Activated naive CD8-positive, alpha-beta T cell treated with anti-CD3 and anti-CD28 coated beads for 36 hours (primary cell): ENCODE measurements at places on chromosomes 2 and 18. TPM values are rescaled to one million over a fixed set of nuclear protein-coding genes. Genes with fewer than 3 reads are reported as not detected.

The SALL3 gene
- total RNA-seq: not detected

- no peaks in the 10 kb centered on the region for H3K27me3 ChIP-seq
- H3K27ac ChIP-seq: peak overlapping the region; percentile 21
- H3K36me3 ChIP-seq: peaks cover 4% of the 10 kb centered on the region
Observed at GRCh38 chr2:113966832-113967231, 76.9 kb downstream of the ACTR3 start.

DNA sequence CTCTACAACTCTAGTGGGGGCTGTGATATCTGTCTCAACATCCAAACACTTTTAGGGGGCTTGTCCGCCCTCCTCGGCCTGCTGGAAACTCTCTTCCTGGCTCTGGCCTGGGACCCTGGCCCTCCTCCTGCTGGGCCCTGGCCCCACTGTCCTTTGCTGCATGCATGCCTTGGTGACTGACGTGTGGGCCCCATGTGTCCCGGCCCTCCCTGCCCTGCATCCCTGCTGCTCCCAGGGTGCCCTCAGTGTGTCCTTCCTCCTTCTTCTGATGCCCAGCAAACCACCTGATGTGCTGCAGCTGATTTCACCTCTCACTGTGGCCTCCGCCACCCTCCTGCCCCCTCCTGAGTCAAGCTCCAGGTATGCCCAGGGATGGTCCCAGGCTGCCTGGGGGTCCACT is 101.7 kb downstream of the SEPTIN10 start:
- no peaks in the 10 kb centered on the region for H3K4me1 ChIP-seq
- no peak for DNase-seq
- H3K27me3 ChIP-seq: no peaks in the 10 kb centered on the region
- H3K36me3 ChIP-seq: no peaks in the 10 kb centered on the region
- H3K27ac ChIP-seq: no peak overlapping the region
- no peak overlapping the region for H3K4me3 ChIP-seq

DNA sequence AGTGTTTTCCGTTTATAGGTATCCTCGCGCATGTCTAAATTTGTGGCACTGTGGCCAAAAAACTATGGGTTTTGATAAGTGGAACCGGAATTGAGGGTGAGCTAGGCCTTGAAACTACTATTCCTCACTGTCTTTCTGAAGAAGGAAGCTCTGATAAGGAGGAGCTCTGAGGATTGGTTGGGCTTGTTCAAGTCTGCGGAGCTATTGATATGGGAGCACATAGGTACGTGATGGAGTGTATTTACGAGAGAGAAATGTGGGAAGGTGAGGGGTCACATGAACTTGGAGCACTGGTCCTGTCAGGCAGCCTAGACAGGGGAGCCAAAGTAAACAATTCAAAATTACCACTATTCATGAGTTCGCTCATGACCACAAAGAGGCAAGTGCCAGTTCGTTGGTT is 131.4 kb downstream of the BABAM2 start:
- no peak overlapping the region for H3K4me3 ChIP-seq
- no peak overlapping the region for H3K27ac ChIP-seq
- no peaks in the 10 kb centered on the region for H3K27me3 ChIP-seq
- H3K4me1 ChIP-seq: peaks cover 1% of the 10 kb centered on the region

The NT5DC4 gene
- not detected for total RNA-seq

The ITPRID2 gene
- total RNA-seq: 47.2 TPM
